ENCODE measurements at places on chromosomes 5 and 9.

- peak; percentile 36 for DNase-seq
- H3K4me1 ChIP-seq = no peaks in the 10 kb centered on the region
- H3K36me3 ChIP-seq = no peaks in the 10 kb centered on the region
Measured at GRCh38 chr9:134980991-134981390, 63.3 kb upstream of the FCN1 start.

DNA sequence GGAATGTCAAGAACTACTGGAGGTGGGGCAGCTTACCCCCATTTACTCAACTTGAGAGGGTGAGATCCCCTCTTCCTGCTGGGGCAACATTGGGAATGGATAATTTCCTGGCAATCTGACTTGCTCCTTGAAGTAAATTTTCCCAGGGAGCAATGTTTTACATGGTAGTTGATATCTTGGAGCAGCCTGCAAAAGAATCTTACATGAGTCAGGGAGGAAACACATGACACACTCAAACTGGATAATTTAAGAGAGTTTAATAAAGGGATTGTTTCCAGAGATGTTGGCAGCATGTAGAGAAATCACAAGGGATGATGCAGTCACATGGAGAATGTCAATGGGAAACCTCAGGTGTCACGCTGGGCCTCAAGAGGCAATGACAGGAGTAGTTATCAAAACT lies 212.5 kb downstream of the GAS1 start:
- H3K36me3 ChIP-seq = no peaks in the 10 kb centered on the region
- DNase-seq = no peak
- H3K27ac ChIP-seq = no peak overlapping the region
- H3K4me3 ChIP-seq = no peak overlapping the region

DNA sequence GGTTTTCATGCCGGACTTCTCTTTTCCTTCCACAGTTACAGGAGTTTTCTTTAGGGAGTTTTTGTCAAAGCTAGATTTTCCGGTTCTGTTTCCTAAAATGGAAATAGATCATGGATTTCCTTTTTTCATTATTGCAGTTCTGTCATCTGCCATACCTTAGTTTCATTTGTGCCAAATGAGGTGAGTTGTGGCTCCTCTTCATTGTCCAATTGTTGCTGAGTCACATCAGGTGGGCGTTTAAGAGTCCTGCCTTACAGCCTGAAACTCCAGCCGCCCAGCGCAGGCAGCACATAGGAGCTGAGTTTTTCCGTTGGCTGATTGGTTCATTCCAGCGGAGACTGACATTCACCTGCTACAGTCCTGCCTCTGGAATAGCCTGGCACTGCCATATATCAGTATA lies 14.1 kb downstream of the SLC25A25 start:
- peak overlapping the region; percentile 79 for H3K27ac ChIP-seq
- DNase-seq = no peak
- no peaks in the 10 kb centered on the region for H3K27me3 ChIP-seq
- H3K36me3 ChIP-seq = no peaks in the 10 kb centered on the region
- H3K4me3 ChIP-seq = no peak overlapping the region

- peak overlapping the region; percentile 58 for H3K27ac ChIP-seq
- H3K4me1 ChIP-seq = peaks cover 92% of the 10 kb centered on the region
- no peak overlapping the region for H3K4me3 ChIP-seq
- H3K27me3 ChIP-seq = no peaks in the 10 kb centered on the region
- no peaks in the 10 kb centered on the region for H3K36me3 ChIP-seq
Measured at GRCh38 chr9:33140401-33141360, 26.5 kb downstream of the B4GALT1 start.

DNA sequence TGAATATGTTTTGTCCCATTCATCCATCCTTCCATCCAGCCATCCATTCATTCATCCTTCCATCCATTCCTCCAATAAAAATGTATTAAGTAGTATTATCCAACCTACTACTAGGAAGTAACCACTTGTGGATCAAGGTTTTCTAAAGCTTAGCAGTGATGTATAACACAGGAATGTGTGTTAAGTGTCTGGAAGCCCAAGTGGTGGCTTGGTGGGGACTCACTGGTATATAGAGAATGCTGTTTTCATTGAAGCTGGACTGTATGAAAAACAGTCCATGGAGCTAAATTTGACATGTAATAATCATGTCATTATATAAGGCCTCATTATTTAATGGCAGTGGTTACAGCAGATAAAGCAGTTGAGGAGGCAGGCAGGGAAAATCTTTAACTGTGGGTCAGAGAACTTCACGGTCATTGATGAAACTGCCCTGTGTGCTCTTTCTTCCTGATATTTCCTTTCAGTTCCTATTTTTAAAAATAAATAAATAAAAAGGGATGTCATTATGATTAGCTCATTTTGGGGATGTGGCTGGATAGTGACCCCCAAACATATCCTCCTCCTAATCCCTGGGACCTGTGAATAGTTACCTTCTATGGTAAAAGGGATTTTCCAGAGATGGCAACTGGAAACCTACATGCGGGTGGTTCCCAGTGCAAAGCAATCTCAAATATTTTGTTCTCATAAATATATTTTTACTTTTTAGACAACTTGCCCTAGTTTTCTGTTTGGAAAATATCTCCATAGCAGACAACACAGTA lies 82.3 kb downstream of the DAPK1 start:
- H3K4me1 ChIP-seq = peaks cover 10% of the 10 kb centered on the region
- no peaks in the 10 kb centered on the region for H3K36me3 ChIP-seq
- DNase-seq = no peak
- no peaks in the 10 kb centered on the region for H3K27me3 ChIP-seq
- H3K4me3 ChIP-seq = no peak overlapping the region
- H3K27ac ChIP-seq = no peak overlapping the region

Measured in suprapubic skin (tissue), 4 donors.